Activated CD8-positive, alpha-beta memory T cell treated with anti-CD3 and anti-CD28 coated beads, Interleukin-2, amount 10 ng/mL, durations not matched to agents 7 days and 5 days (primary cell): ENCODE measurements at places on chromosomes 3 and 15. TPM values are rescaled to one million over a fixed set of nuclear protein-coding genes. Genes with fewer than 3 reads are reported as not detected.

ERICH6 gene
- total RNA-seq: not detected

WDR93 gene
- total RNA-seq: not detected

CPN2 gene
- not detected for total RNA-seq

SHF gene
- total RNA-seq: 4.5 TPM
